SJSA1 (cell line): ENCODE measurements at places on chromosomes 6 and 20. TPM values are rescaled to one million over a fixed set of nuclear protein-coding genes. Genes with fewer than 3 reads are reported as not detected.

MTFR2 gene
- total RNA-seq, result 4.6 and 10.6 TPM in 2 replicates

GRCh38 chr20:34891166-34892062, 15.0 kb downstream of the ACSS2 start:
- no peak for DNase-seq

C6orf163 gene
- total RNA-seq, result 0.39 and 0.88 TPM in 2 replicates

NTSR1 gene
- total RNA-seq, result not detected in 2 replicates

RIPPLY2 gene
- total RNA-seq, result not detected in 2 replicates

IMPG1 gene
- not detected in 2 replicates for total RNA-seq

DNA sequence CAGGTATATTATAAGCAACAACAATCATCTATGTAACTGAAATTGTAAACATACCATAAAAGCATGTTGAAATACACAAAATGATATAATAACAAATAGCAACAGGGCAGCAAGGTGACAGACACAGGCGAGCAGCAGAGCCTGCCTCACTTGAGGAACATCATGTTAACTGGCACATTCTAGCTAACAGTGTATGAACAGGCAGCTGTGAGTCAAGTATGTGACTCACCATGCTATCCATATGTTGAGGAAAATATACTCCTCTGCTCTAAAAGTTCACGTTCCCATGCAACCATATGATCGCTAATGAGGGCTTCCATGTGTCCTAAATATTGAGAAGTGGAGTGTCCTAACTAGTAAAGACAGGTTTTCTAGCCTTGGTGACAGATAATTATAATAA, 18.4 kb downstream of the SERAC1 start:
- DNase-seq, result no peak

- DNase-seq, result peak; percentile 52
Measured at GRCh38 chr6:15464211-15464725, 198.6 kb downstream of the DTNBP1 start.

GRCh38 chr6:122730775-122731386, 48.6 kb upstream of the FABP7 start:
- DNase-seq, result peak; percentile 13

DNA sequence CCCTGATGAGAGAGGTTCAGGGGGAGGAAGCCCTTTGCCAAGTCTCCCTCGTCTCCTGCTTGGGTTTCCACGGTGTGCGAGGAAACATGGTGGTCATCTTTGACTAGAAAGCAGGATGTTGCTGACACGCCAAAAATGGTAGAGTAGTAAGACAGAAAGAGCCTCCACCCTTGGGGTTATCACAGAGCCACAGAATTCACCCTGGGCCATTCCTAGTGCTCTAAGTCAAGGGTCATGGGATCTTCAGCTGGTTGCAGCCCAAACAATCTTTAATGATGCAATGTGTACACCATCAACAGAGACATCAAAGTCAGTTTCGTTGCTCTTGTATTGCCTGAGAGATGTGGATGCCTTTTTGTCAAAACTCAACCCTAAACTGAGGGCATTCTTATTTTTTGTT, 201.9 kb downstream of the LY86 start:
- no peak for DNase-seq

GRCh38 chr6:33766921-33767907, 20.5 kb upstream of the IP6K3 start:
- DNase-seq, result no peak

DNA sequence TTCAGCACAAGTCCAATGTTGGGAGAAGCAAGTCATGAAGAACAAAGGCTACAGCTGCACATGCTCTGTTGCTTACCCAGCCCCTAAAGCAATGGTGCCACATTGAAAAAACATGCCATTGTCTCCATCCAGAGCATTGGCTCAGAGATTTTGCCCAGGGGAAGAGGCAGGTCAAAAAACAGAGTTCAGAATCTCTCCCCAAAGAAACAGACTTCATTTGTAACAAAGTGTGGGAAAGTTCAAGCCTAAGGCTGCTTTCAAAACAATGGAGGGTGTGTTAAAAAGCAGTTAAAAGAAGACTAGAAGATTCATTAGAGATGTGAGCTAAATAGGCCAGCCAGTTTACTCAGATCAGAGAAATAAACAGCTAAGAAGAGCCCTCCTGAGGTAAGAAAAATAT, 63.6 kb downstream of the DZANK1 start:
- DNase-seq, result no peak

DNA sequence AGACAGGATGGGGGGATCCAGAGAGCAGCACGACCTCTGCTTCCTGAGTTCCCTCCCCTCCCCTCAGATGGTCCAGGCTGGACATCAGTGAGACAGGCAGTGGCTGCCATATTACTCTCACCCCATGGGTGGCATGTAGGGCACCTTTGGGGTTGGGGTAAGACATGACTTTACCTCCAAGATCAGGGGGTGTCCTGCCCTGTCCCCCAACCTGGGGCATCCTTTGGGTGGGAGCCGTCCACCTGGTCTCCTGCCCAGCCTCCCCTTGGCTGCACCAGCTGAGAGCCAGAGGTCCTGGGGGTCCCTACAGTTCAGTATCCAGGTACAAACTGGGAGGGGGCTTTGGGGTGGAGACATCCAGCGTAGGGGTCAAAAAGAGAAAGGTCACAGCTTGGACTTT, 48.7 kb upstream of the SLCO4A1 start:
- no peak for DNase-seq

- no peak for DNase-seq
Measured at GRCh38 chr20:4256874-4257273, 241.5 kb upstream of the RNF24 start.

BTNL2 gene
- total RNA-seq, result not detected in 2 replicates

DNA sequence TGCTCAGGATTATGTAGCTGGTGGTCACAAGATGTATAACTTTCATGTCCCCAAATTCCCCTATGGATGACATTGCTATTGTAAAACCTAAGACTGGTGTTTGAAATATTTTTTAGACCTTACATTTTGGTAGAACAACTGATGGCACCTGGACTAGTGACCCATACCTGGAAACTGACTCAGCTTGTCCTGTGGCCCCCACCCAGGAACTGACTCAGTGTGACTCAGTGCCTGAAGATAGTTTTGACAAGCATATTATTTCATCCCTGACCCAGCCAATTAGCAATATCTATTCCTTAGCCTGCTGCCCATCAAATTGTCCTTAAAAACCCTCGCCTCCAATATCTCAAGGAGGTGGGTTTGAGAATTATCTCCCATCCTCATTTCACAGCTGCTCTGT, 90.9 kb upstream of the GRIK2 start:
- no peak for DNase-seq

- DNase-seq, result no peak
Measured at GRCh38 chr6:63537201-63537958, 34.9 kb upstream of the LOC128125822 start.

- no peak for DNase-seq
Measured at GRCh38 chr6:13579911-13580310, 5.5 kb downstream of the SIRT5 start.

TPX2 gene
- 212 and 238 TPM in 2 replicates for total RNA-seq

OR2H2 gene
- total RNA-seq, result not detected in 2 replicates
